ENCODE measurements at places on chromosomes 6 and 20. TPM values are rescaled to one million over a fixed set of nuclear protein-coding genes. Genes with fewer than 3 reads are reported as not detected.

DNA sequence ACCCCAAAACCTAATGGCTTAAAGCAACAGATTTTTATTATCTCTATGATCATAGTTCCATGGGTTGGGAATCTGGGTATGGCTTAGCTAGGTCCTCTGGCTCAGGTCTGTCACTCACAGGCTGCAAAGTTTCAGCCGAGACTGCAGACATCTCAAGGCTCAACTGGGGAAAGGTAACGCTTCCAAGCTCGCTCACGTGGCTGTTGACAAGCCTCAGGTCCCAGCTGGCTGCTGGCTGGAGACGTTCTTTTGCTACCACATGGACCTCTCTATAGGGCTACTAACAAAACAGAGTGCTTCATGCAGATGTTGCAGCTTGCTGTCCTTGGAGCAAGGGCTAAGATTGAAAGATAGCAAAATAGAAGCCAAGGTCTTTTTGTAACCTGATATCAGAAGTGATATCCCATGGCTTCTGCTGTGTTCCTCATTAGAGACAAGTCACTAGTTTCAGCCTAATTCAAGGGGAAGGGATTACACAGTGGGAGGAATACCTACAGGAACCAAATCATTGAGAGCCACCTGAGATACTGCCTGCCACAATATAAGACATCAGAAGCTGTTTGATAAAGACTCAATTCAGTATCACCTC is 6.6 kb downstream of the HTR1E start:
- no peak for DNase-seq

DNA sequence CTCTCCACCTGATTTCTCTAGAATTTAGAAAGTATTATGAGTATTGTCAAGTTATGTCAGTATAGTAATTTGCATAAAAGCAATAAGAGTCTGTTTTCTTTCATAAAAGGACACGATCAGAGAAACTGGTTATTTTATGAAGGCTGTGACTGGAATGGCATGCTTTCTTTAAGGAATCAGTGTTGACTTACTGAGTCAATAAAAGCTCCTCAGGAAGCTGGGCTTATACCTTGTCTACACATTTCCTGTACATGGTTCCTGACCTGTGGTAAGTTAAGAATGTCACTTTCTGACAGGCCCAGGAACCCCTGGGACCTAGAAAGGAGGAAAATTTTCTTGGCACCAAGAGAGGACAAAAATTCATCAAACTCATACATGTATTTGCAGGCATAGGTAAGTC is 1224.0 kb upstream of the ADGRB3 start:
- DNase-seq: peak; percentile 71

DNA sequence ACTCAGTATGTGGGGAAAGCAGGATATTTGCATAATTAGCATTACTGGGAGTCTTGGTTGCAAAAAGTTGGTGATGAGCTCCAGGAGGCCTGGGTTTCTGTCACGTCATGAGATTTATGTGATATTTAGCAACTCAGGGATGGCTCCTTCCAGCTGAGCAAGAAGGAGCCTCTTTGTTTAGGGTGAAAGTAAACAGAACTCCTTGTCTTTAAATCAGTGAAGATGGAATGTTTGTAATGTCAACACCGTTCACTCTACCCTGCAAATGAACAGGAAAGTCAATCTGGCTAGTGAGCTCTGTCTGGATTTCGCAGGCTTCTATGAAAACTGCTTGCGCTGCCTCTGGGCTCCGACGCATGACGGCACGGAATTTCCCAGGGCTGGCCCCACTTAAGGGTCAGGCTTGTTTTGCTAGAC is 86.9 kb downstream of the PXDC1 start:
- DNase-seq: peak; percentile 24

GRCh38 chr20:25605148-25605547 is 18.7 kb downstream of the NANP start:
- DNase-seq: no peak

DNA sequence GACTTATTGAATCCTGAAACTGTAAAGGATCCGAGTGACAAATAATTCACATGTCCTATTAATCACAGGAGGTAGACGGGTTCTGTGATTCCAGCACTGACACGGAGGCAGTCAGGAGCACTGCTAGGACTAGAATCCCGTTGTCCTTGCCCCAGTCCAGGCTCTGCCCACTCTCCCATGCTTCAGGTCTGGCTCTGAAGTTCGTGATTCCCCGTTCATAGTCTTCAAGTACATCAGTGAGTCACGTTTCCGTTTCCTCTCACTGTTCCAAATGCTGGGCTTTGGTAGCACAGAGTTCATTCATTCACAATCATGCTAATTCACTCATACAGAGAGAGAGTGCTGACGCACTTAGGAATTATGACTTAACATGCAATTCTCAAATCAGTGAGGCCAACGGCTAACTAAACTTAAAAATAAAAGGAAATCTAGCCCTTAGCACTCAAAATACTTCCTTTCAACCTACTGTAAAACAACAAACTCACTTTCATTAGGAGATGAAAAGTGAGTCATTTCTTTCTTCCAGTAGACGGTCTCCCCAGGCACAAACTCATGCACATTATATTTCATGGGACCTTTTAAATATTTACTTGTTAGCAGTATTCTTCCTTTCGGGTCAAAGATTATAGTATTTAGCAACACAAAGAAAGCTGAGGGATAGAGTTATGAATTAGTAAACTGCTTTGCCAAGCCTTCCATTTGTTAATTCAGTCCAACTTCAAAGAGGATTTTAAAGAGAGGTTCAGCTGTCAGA is 94.0 kb upstream of the NHSL1 start:
- DNase-seq: peak; percentile 87

DNA sequence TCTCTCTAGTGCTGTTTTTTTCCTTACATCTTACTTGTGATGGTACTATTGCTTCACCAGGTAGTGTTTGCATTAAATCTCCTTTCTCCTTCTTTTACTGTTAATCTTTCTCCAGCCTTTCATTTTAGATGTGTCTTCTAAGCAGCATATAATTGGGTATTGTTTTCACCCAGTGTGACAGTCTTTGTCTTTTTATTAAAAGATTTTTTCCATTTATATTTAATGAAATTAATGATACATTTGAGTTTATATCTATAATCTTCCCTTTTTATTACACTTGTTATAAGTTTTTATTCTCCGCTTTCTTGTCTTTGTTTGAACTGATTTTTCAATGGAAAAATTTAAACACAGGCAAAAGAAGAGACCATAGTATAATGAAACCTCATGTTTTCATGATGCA is 8.7 kb downstream of the COL20A1 start:
- DNase-seq: no peak

GRCh38 chr20:58906894-58907293 is 54.4 kb downstream of the GNAS start:
- DNase-seq: peak; percentile 20

GRCh38 chr6:3913077-3913957 is 64.1 kb downstream of the FAM50B start:
- DNase-seq: peak; percentile 99

DNA sequence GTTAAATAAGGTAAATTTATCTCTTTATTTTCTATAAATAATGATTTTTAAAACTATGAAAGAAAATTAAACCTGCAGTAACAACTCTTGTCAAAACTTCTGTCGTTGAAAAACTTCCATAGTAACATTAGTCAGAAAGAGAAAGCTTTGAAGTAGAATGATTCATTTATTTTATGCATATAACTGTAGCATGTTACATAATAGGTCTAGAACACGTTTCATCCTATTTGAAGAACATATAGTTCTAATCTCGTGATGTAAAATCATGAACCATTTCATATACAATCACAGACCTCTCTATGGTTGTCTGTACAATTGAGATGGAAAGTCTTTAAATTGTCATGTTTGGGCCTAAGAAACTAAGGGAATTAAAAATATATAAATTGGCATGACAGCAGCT is 61.3 kb upstream of the MYLIP start:
- DNase-seq: no peak

- DNase-seq: no peak
Measured at GRCh38 chr20:3014662-3015061, 28.8 kb upstream of the GNRH2 start.

- DNase-seq: no peak
Measured at GRCh38 chr6:30113841-30114240, 951 bp upstream of the TRIM31 start.

- no peak for DNase-seq
Measured at GRCh38 chr6:137213813-137214212, 5.4 kb downstream of the IFNGR1 start.

- no peak for DNase-seq
Measured at GRCh38 chr20:56665806-56666205, 36.7 kb downstream of the TFAP2C start.

GRCh38 chr6:35248300-35248699 is 11.2 kb upstream of the ZNF76 start:
- no peak for DNase-seq

GRCh38 chr6:44820321-44820720 is 432.8 kb downstream of the CDC5L start:
- peak; percentile 6 for DNase-seq

- DNase-seq: peak; percentile 61
Measured at GRCh38 chr20:48198929-48199451, 413.7 kb upstream of the SULF2 start.

GRCh38 chr20:43987531-43987930 is 72.9 kb downstream of the TOX2 start:
- DNase-seq: no peak

- peak; percentile 64 for DNase-seq
Measured at GRCh38 chr6:95094751-95095663, 482.3 kb upstream of the MANEA start.

DNA sequence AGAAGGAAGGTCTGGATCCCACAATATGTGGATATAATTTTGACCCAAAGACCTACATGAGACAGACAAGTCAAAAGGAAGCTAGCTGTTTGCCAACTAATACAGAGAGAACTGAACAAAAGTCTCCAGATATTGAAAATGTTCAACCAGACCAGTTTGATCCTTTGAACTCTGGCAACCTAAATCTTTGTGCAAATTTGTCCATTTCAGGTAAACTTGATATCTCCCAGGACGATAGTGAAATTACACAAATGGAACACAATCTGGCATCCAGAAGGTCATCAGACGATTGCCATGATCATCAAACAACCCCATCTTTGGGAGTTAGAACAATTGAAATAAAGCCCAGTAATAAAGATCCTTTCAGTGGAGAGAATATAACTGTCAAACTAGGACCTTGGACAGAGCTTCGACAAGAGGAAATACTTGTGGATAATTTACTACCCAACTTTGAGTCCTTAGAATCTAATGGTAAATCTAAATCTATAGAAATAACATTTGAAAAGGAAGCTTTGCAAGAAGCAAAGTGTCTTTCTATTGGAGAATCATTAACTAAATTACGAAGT is 41.9 kb upstream of the SDHAF4 start:
- no peak for DNase-seq

DNA sequence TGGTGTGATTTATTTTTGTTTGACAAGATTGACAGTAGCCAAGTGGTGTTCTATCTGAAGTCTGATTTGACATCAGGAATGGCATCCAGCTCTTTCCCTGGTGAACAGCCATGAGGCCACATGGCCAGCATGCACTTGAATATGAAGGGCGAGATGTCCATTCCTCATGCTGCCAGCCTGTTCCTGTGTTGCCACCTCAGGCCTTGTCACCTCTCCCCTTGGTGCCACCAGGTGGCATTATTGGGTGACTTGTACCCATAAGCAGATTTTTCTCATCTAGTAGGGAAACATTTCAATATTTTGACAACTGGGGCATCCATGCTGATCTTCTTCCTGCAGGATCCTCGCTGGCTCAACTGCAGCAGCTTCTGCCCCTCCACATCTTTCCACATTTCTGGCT is 199.1 kb downstream of the ERMARD start:
- peak; percentile 38 for DNase-seq

GRCh38 chr20:12161734-12162133 is 244.0 kb downstream of the BTBD3 start:
- no peak for DNase-seq

DNA sequence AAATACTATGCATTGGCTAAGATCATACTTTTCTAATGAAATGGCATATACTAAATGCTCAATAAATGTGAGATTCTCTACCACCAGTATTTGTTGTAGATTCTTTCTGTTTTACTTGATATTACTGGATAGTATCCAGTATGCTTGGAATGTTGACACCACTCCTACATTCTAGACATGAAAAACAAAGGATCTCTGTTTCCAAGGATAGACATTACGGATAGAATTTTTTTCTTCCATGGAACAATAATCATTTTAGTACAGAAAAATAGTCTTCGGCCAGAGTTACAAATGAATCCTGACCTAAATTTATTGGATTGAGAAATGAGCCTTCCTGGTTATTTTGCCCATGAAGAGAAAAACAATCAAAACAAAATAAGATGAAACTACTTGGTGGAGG is 258.2 kb upstream of the NT5E start:
- DNase-seq: no peak

DNA sequence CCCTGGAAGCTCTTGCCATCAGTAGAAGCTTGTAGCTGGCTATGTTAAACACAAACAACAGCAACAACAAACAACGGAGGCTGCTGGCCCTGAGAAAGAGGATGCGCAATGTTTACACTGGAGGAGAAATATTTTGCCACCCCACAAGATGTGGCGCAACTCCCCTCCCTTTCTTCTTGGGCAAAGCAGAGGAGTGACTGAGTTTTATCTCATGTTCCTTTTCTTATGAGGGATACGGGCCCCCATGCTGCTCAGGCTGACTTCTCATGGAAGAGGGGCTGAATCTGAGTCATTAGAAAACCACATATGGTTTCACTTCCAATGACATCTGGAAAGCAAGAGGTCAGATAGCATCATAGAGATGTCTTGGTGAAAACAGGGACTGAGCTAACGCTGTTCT is 75.9 kb upstream of the HDDC2 start:
- DNase-seq: no peak

Gene FAM162B
- total RNA-seq: not detected

Gene C20orf202
- not detected for total RNA-seq

Gene PDCD2
- 77.2 TPM for total RNA-seq

Gene CITED2
- total RNA-seq: 51.4 TPM

Gene TREM1
- total RNA-seq: 0.98 TPM

Gene GABRR2
- 0.36 TPM for total RNA-seq

Gene MLIP
- total RNA-seq: not detected

Gene PAK5
- total RNA-seq: not detected

Gene GRIK2
- total RNA-seq: 0.55 TPM

Gene ADGRB3
- total RNA-seq: 0.11 TPM

Gene CFB
- 0.86 TPM for total RNA-seq

Gene CST4
- total RNA-seq: 0.98 TPM

Gene SMOC2
- not detected for total RNA-seq

Measured in PC-3 (cell line).